Activated B cell treated with CpG ODN at 0.5 μM for 24 hours (primary cell): ENCODE measurements at places on chromosomes 7 and 10.

GRCh38 chr10:124566981-124567835 is 105.6 kb downstream of the LHPP start:
- no peak for DNase-seq

GRCh38 chr10:18100669-18101068 is 39.6 kb upstream of the CACNB2 start:
- DNase-seq, result no peak

DNA sequence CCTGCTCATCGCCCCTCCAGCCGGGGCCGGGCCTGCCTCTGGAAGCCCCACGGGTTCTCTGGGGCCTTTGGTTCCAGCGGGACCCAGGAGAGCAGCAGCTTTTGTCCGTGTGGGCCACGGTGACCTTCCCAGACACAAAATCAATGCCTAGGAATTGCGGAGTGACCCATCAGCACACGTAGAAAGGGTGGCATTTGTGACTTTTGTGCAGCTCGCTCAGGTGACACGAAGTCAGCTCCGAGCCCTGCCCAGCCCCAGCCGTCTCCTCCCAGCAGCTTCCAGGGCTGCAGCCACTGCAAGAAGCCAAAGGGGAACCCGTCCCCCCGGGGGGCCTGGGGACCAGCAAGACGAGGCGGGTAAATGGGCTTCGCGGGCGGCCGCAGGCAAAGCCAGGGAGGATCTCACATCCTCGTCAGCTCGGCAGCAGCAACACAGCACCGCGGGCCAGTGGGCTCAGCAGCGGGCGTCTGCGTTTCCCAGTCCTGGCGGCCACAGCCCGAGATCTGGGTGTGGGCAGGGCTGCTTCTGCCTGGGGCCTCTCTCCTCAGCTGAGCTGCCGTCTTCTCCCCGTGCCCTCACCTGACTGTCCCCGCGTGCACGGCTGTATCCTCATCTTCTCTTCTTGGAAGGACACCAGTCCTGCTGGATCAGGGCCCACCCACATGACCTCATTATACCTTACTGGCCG is 88.5 kb downstream of the PAXIP1 start:
- no peak for DNase-seq

- no peak for DNase-seq
These were observed 103.1 kb downstream of the KLF6 start for GRCh38 chr10:3681642-3682554.
